Renal cortical epithelial cell (primary cell): ENCODE measurements at places on chromosomes 5 and 9.
A peak's percentile ranks its signal among the peaks of the same experiment; 100 is the strongest.

- DNase-seq, result no peak
Observed at GRCh38 chr5:2710910-2711309, 40.6 kb downstream of the IRX2 start.

DNA sequence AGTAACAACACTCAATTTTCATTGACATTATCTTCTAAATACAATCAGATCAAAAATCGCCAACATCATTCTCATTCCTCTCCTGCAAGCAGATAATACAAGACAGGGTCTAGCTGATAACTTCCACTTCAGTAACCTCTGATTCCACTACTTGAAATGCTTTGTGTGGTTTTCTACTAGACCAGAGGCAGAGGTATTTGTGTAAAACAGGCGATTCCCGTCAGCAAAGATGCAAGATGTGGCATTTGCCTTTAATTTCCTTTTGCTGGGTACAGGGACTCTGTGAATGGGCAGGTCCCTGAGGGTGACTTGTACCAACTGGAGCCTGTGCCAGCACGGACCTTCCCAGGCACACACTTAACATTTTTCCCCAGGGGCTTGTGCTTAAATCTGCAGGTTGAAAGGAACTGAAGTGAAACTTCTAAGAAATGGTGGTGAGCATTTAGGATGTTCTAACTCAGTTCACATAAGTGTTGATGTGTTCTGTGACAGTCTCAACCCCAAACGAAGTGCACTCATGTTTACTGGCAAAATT is 625.5 kb upstream of the WWC1 start:
- DNase-seq, result peak; percentile 56

GRCh38 chr9:6355728-6356127 is 27.6 kb downstream of the TPD52L3 start:
- peak; percentile 82 for DNase-seq

DNA sequence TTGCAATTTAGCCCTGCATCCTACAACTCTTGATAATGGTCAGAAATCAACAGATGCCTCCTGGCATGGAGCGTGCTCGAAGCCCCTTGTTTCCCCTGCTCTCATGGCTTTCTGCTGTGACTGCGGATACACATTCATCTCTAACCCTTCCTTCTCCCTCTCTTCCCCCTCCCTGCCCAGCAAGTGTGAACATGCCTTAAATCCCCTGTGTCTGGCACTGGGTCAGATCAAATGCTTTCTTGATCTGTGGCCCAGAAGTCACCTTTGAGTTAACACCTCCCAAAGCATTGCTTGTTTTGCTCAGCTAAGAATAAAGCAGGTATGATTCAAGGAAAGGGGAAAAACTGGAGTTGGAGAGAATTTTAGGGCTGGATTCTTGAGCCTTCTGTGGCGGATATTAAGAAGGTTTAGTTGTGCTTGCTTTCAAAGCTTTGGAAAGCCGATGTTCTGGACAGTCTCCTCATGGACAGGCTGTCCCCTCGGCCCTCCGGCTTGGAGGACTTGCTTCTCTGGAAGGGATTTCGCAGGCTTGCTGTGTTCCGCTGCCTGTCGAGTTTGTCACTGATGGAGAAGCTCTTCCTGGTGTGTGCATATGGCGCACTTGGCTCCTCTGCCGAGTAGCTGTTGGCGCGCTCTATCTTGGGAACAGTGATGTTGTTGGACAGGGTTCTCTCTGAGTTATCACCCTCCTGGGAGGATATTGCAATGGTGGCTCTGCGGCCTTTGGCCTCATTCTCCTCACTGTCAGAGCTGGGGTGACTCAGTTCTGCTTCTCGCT is 121.3 kb upstream of the KLF9 start:
- DNase-seq, result no peak

DNA sequence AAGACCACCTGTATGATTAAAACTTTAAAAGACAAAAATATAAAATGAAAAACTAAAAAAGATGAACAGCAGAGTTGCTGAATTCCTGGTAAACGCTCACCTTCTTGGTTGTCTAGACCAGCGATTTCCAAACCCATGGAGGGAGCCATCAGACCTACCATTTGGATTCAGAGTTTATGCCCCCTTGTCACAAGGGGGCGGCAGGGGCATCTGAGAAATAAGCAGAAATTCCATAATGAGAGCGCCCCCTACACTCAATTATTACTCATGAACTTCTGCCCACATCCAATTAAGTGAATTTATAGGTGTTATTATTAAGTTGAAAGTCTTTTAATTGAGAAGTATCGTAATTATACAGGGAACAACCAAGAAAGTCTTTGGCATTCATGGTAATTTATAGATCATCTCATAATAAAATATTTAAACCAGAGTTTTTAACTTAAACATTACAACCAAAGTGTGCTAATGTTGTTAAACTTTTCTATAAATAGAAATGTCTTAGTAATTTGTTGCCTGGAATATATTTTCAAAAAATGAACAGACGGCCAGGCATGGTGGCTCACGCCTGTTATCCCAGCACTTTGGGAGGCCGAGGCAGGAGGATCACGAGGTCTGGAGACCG is 35.2 kb upstream of the SPATA31C2 start:
- DNase-seq, result peak; percentile 86

- DNase-seq, result no peak
Observed at GRCh38 chr5:72543811-72544210, 36.6 kb upstream of the ZNF366 start.

GRCh38 chr9:127664678-127665507 is 41.9 kb upstream of the CFAP157 start:
- DNase-seq, result no peak

DNA sequence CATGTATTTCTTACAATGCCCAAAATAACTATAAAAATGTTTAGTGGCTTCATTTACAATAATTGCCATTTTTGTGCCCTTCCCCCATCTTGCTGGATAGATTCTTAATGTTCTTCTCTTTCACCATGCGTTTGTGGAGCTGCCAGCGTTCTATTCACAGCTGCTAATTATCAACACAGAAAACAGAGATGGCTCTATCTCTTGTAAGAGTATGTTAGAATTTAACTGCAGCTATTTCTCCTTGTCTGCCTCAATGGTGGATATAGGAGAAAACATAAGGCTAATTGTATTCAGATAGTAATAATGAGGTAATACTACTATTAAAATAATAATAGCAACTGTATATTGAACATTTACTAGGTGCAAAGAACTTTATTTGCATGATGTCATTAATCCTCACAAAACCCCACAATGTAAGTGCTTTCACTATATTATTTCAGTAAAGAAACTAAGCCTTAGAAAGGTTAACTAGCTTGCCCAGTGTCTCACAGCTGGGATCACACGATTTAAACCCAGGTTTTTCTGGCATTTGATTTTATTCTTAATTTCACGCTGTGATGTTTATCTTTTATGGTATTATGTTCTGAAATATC is 50.1 kb downstream of the JAKMIP2 start:
- DNase-seq, result no peak

GRCh38 chr5:75338408-75338807 is 1.4 kb downstream of the HMGCR start:
- no peak for DNase-seq

DNA sequence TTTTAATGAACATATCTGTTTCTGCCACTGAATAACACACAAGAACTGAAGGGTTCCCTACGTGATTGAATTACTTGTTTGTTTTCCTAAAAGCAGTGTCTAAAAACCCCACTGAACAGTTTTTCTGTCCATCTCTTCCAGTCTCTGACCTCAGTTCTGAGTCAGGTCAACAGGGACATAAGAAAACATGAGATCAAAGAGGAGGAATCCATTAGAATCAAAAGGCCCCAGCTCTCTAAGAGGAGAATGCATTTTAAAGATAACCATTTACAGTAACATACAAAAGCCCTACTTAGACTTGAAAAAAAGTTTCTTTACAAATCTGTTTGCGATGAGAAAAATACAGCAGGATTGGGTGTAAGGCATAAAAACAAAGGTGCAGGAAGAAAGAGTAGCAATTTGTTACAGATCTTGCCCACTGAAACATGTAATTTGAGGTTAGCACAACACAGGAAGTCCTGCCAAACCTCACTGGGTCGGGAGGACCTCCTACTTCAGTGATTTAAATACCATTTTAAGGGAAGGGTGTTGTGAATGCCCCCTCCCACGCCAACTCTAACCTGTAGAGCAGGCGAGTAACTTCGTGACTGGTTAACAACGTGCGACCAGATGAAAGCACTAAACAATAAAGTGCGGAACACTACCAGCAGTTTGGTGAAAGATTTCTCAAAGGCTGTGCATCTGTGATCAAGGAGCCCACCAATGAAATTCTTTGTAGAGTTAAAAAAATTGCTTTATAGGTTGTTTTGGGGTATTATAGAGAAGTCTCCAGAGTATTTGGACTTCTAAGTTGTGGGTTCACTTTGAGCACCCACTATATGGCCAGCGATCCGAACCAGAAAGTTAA is 1.3 kb downstream of the QSOX2 start:
- DNase-seq, result peak; percentile 51

GRCh38 chr5:132677191-132677590 is 3.4 kb downstream of the IL4 start:
- peak; percentile 89 for DNase-seq

- no peak for DNase-seq
Observed at GRCh38 chr5:1312206-1312605, 17.3 kb upstream of the TERT start.
